WERI-Rb-1 (cell line): ENCODE measurements at places on chromosomes 11 and 22.

DNA sequence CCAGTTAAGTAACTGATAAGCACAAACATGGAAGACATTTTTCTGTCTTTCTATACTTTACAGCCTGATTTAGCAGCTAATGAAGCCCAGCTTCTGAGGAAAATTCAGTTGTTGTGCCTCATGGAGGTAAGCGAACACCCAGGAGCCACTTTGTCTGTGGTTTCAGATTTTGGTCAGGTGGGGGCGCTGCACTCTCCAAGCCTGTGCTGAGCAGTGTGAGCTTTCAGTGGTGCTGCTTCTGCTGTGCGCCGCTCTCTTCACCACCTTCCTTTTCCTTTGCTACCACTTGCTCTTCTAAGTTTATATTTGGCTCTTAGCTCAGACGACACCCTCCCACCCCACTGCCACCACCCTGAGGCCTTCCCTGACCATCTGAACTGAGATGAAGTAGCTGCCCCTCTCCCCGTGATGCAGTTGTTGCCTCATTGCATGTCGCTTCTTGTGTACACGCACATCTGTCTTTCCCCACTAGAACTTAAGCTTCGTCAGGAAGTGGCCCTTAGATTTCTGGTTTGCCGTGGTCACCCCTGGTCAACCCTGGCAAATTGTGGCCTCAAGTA, 14.0 kb downstream of the PSMD13 start:
- DNase-seq = peak; percentile 74

DNA sequence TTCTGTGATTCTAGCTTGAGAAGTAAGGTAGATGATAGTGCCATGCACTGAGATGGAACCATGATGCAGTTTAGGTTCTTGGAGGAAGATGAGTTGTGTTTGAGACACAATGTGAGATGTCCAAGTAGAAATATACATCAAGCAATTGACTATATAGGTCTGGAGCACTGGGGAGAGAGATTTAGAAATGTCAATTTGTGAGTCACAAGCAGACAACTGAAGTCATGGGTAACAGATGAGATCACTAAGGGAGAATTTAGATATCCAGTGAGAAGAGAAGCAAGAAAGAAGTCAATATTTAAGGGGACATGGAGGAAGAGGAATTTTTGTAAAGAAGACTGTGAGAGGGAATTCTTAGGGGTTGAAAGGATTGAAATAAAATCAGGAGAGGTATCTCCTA, 65.1 kb upstream of the RRAS2 start:
- no peak for DNase-seq

GRCh38 chr11:111886844-111887243, 7.5 kb downstream of the CFAP68 start:
- DNase-seq = no peak

DNA sequence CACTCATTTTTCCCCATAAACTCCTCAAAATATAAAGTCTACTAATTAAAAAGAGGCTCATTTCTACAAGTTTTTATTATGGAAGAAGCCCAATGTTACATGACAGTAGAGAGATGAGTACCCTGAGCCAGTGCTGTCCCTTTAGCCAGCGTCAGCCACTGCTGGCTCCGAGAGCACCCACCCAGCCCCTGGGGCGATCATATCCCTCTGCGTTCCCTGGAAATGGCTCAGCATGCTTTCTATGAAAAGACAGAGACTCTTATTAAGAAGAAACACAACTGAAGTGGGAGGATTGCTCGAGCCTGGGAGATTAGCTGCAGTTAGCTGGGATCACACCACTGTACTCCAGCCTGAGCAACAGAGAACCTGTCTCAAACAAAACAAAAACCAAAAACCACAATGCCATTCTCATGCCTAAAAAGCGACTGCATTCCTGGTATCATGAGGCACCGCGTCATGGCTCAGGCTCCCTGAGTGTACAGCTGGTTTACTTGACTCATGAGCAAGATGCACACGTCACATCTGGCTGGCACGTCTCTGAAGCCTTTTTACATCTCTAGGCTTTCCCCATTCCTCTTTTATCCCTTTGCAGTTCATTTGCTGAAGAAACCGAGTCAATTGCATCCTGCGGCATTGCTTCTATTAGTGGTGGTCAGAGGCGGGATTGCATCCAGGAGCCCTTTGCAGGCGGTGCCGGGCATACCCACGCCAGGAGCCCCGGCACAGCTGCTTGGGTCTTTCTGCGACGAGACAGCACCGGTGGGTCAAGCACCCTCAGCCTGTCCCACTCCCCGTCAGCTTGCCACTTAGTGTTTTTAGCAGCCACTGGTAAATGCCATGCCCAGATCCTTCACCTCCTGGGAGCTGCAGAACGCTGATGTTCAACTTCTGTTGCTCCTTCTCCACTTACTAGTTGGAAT, 119.9 kb downstream of the CTTN start:
- DNase-seq = peak; percentile 4

- peak; percentile 76 for DNase-seq
These were observed 14.7 kb downstream of the EPS8L2 start for GRCh38 chr11:720642-721246.

GRCh38 chr11:96013461-96014213, 89.7 kb upstream of the MTMR2 start:
- DNase-seq = no peak

- no peak for DNase-seq
These were observed 802.3 kb downstream of the CNTN5 start for GRCh38 chr11:99822846-99823565.

DNA sequence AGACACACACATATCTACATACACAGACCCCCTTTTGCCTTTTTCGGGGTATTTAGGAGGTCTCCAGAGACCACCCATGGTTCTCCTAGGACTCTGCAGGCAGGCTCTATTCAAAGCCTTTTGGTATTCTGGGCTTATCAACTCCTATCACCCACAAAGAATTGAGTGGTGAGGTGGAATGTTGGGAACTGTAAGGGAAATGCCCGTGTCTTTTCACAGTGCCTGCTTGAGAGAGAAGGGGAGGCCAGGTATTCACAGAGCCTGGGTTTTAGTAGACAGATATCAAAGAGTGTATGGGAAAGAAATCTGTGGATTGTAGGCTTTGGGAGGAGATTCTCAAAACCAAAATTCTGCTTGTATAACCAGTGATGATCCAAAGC, 44.0 kb upstream of the CSNK2A3 start:
- DNase-seq = no peak

DNA sequence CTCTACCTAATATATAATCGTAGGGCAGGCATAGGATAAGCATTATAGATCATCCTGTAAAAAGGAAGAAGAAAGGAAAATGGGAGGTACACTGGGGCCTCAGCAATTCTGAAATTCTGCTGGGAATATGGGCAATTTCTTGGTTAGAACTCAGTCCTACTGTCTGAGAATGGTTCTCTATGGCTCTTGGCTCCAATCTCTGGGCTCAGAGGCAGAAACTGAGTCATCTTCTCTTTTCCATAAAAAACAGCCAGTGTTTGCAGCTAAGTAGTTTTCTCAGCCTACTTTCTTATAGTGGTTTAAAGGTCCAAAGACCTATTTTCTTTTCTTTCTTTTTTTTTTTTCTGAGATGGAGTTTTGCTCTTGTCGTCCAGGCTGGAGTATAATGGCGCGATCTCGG, 135.8 kb upstream of the ZBED5 start:
- DNase-seq = no peak

GRCh38 chr11:63709336-63709884, 28.1 kb downstream of the RTN3 start:
- DNase-seq = no peak

GRCh38 chr22:30602049-30602448, 4.9 kb upstream of the TCN2 start:
- peak; percentile 35 for DNase-seq

DNA sequence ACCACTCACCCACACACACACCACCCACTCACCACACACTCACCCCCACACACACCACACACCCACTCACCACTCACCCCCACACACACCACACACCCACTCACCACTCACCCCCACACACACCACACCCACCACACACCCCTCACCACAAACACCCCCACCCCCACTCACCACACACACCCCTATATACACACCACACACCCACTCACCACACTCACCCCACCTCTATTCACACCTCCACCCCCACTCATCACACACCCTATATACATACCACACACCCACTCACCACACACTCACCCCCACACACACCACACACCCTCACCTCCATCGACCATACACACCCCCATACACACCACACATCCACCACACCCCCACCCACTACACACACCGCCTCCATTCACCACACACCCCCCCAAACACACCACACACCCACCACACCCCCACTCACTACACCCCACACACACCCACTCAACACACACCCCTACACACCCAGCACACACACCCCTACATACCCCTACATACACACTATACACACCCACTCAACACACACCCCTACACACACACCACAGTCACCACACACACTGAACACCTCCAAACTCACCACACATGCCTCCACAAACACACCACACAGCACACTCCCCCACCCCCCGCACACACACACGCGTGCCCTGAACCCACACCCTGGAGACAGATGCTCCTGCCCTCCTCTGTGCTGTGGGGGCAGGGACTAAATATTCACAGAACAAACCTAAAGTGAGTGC, 19.0 kb upstream of the TTLL12 start:
- DNase-seq = no peak

- DNase-seq = no peak
These were observed 8.0 kb downstream of the DGAT2 start for GRCh38 chr11:75776546-75776945.

DNA sequence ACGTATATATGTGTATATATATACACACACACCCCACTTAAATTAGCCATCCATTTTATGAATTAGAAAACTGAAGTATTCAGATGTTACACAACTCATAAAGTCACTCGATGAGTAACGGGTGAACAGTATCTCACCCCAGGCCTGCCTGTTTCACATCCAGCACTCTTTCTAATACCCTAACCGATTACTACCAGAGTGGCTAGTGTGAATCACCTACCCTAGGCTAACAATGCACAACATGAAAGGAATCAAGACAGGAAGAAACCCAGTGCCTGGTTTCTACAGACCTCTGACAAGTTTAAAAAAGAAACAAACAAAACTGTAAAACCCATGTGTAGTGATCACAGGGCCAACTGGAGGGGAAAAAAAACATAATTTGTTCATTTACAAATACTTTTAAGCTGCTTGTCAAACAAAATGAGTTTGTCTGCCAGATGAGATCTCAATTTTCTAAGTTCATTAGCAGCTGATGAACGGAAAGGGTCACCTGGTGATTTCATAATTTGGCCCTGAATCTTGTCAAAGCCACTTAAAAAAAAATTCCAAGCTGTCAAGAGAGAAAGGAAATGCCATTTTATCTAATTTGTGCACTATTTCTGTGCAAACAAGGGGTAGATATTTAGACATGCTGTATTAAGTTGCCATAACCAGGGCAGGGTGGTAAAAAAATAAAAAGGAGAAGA, 134.8 kb downstream of the LARGE1 start:
- DNase-seq = no peak

DNA sequence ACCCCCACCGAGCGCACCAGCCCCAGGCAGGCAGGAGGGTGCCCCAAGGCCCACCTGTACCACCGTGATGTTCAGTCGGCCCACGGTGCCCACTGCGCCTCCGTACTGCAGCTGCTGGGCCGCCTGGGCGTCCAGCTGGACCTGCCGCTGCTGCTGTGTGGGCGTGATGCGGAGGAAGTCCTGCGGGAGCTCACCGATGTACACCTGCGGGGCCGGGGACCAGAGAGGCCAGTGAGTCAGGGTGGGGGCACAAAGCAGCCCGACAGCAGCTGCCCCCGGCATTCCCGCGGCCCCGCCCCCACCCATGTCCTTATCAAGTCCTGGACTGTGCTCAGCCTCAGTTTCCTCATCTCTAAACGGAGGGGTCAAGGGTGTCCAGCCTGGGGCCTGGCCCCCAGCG, 13.8 kb downstream of the TOLLIP start:
- DNase-seq = no peak

DNA sequence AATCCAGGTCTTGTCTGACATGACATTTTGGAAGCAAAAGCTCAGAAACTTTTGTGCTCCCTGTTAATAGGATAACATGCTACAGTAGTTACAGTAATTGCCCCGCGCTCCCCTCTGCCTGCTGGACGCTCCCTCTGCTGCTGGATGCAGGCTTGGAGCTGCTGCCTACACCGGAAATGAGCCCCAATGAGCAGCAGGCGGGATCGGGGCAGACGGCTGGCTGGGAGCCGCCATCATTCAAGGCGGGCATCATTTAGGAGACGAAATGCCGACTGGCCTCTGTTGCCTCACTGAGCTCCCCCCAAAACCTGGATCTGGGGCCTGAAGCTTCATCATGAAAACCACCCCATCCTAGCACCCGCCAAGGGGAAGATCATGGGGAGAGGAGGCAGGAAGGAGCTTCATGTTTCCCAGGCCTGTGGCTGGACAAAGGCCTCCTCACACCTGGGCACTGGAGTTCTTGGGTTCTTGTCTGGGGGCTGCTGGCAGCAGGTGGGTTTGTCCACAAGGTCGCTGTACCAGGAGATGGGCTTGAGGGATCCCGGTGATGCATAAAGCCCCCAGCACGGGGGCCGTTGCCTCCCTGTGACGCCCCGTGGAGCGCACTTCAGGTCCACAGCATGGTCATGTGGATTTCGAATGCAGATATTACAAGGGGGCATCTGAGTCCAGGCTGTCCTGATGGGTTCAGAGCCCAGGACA, 664.3 kb downstream of the BRD1 start:
- DNase-seq = no peak

- no peak for DNase-seq
These were observed 30.5 kb downstream of the YDJC start for GRCh38 chr22:21599053-21599893.

DNA sequence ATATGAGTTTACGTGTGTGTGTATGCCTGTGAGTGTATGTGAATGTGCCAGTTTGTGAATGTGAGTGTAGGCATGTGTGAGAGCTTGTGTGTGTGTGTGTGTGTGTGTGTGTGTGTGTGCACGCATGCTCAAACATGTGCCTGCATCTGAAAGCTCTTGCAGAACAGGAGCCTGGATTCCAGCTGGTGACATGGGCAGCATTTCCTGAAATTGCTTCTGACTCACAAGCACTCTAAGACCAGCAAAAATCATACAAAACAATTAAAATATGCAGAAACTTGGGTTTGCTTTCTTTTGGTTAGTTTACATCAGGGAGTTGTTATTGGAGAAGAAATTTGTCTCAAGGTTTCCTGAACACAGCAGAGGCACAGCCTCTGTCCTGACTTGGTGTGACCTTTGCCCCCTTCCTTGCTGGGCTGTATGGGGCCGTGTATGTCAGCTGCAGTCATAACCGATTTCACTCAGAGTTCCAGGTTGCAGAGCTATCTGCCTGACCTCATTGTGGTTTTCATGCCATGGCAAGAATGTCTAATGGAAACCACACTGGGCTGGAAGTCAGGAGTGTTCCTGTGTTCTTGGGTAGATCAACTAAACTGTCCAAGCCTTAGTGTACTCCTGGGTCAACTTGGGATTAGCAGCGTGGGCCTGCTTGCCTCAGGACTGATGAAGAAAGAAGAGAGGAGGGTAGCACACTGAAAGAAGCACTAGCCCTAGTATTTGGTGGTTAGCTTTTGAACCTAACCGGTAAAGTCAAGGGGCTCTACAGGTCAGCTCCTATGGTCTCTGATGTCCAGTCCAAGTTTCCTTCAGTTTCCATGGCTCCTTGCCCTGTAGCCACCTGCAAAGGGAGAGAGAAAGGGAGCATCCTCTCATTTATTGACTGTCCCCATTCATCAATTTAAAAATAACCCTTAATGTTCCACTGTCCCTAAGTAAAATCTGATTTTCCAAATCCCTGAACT, 143.7 kb downstream of the SNX19 start:
- no peak for DNase-seq
